Putamen (tissue), 1 donor: ENCODE measurements at places on chromosomes 16 and 17.
A peak's percentile ranks its signal among the peaks of the same experiment; 100 is the strongest.

GRCh38 chr16:3089717-3090592 is 9.1 kb downstream of the ZSCAN10 start:
- DNase-seq, result no peak

DNA sequence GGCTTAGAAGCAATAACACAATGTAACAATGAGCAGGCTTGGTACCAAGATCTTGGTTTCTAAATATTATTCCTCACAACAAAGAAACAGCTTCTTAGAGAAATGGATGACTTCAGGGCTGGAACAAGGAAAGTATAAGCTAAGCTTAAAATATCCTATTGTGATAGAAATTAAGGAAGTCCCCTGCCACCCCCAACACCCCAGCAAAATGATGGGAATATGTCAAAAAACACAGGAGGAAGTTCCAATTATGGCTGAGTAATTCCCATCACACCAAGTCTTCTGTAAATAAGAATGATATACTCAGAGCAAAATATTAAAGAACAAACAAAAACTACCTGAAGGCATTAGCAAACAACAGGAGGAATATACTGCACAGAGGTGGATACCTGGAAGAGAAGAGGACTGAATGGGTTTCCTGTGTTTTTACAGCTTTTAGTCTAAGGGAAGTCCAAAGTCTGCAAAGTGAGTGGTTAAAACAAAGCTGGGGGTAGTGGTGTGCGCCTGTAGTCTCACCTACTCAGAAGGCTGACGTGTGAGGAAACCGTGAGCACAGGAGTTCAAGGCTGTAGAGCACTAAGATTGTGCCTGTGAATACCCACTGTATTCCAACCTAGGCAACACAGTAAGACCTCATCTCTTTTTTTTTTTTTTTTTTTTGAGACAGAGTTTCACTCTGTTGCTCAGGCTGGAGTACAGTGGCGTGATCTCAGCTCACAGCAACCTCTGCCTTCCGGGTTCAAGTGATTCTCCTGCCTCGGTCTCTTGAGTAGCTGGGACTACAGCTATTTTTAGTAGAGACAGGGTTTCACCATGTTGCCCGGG is 17.1 kb upstream of the ATP6V0A1 start:
- no peak for DNase-seq

DNA sequence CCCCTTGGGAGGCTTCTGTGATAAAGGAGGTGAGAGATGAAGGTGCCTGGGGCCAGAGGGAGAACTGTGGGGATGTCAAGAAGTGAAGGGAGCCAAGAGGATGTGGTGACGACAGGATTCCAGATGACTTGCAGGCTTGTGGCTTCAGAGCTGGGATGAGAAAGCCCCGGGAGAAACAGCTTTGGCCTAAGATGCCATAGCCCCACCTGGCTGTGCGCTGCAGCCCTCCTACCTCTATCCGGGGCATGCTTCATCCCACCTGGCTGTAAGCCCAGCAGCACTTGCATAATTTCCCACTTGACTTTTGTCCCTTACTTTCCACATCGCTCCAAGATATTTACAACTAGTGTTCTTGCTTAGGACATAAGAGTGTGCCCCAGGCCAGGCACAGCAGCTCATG is 29.3 kb downstream of the GINS3 start:
- DNase-seq, result no peak

DNA sequence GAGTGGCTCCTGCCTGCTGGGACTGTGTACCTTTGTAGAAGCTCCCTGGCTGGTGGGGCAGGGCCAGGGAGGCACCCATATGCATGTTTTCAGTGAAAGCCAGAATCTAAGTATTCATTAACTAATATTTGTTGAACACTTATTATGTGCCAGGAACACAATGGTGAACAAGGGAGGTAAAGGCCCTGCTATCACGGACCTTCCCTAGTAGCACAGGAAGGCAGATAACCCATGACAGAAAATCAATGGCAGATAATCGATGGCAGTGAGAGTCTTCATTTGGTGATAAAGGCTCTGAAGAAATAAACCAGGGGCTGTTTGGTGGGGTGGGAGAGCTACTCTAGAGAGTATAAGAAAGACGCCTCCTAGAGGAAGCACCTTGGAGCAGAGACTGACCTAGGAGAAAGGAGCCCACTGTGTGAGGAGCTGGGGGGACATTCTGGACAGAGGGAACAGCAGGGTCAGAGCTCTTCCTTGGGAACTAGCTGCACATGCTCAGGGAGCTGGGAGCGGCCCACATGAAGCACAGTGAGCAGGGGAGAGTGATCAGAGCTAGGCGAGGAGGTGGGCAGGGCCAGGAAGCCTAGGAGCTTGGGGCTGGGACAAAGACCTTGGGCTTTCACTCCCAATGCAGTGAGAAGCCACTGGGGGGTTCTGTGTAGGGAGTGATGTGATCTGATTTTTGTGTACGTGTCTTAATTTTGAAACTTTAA is 78.5 kb downstream of the SPECC1 start:
- DNase-seq, result no peak

DNA sequence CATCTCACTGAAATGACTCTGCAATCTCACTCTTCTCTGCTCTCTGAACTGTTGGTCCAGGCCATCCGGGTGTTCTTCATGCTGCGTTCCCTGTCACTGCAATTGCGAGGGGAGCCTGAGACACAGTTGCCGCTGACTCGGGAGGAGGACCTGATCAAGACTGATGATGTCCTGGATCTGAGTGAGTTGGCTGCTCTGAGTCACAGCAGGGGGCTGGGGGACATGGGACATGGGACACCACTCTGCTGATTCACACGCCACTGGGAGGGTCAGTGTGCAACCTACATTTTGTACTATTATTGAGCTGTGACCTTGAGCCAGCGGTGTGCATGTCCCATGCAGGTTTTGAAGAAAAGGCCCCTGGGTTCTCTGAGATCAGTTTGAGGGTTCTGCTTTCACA is 116.5 kb downstream of the CLEC16A start:
- no peak for DNase-seq

GRCh38 chr17:7354262-7354843 is 603 bp upstream of the TMEM95 start:
- DNase-seq, result peak; percentile 16

DNA sequence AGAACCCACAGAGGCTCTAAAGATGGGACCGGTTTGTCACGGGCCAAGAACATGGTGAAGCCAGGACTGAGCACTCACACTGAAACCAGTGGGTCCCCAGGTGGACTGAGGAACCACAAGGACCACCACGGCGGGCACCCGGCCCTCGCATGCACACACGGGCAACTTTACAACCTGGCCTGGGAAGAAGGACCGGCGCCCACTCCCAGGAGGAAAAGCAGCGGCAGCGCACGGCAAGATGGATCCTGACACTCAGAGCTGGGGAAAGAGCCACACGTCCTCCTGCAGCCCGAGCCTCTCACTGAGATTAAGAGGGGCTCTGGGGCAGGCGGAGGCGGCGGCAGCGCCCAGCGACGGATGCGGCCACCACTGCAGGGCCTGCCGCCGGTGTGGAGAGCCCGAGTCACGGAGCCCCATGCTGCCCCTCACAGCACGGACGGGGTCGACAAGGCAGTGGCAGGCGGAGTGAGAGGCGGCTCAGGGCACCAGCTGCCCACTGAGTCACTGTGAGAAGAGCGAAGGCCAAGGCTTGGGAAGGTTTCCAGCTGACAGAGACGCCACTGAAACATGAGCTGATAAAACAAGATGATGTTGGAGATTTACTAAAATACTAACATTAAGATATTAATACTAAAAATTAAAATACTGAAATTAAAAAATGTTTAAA is 118.3 kb downstream of the ANKRD11 start:
- no peak for DNase-seq

- DNase-seq, result no peak
These were observed 2.5 kb downstream of the TLCD3B start for GRCh38 chr16:30028438-30029076.

DNA sequence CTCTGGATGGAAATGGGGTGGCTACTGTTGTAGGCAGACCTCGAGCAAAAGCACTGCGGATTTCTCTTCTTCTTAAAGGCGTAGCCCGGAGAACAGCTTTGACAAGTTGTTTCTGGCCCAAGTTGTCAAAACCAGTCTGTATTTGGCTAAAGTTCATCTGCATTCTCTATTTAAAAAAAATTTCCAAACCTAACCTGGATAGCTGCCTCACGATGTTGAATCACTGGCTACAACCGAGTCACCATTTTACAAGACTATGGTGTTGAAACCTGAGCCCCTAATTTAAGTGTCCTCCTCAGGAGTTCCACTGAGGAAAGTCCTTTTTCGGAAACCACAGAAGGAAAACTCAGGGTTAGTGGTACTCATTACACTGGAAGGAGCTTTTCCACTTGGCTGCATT is 1.5 kb downstream of the SLC16A6 start:
- no peak for DNase-seq

DNA sequence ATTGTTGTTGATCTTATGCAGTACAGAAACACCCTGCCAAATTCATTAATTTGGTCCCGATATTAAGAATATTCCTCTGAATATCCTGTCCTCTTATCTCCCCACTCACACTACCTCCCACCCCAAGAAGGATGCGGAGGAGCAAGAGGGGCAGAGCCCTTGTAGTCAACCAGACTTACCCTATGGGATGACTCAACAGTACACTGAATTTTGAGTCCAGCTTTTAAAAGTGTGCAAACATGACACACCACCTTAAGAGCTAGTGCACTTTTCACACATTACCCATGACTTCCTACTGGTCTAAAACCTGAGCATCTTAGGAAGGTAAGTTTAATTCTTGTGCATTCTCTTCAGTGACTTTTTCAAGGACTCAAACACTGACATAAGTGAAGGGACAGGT is 9.5 kb downstream of the USP22 start:
- DNase-seq, result no peak

DNA sequence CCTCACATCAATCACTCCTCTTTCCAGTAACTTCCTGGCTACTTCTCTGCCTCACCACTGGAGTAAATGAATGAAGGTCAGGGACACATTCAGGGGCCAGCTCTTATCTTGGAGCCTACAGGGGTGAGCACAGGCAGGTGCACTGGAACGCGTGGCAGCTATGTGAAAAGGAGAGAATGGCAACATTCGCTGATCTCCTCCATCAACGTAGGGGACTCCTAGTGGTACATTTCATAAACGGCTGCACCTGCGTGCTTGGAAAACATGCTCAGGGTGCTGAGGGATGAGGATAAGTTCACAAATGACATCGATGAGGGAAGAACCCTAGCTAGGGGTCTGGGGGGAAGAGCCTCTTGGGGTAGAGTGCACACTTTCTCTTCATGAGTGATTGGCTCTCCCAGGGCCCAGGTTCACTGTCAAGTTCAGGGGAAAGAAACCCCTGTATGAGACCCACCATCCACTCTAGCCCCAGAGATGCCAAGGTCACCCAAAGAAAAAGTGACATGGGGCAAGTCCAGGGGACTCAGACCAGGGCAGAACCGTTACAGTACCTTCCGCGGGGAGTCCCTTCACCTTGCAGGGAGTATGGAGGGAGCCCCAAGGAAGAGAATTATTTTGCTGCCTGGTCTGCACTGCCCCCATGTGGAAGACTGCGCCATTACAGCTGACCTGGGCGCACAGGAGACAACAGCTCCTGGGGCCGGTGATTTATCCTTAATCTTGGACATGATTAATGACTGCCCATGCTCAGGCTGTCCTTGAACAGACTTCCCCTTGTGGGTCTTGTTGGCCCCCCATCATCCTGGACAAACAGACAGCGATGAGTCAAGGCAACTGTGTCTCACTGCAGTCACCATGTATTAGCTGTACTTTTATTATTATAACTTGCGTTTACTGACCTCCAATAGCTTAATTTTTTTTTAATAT is 30.1 kb downstream of the VAC14 start:
- no peak for DNase-seq

DNA sequence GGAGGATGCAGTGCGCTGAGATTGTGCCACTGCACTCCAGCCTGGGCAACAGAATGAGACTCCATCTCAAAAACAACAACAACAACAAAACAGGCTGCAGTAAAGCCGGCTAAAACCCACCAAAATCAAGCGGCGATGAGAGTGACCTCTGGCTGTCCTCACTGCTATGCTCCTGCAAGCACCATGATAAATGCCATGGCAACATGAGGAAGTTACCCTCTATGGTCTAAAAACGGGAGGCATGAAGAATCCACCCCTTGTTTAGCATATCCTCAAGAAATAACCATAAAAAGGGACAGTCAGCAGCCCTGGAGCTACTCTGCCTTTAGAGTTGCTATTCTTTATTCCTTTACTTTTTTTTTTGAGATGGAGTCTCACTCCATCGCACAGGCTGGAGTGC is 8.4 kb upstream of the LGALS3BP start:
- no peak for DNase-seq

DNA sequence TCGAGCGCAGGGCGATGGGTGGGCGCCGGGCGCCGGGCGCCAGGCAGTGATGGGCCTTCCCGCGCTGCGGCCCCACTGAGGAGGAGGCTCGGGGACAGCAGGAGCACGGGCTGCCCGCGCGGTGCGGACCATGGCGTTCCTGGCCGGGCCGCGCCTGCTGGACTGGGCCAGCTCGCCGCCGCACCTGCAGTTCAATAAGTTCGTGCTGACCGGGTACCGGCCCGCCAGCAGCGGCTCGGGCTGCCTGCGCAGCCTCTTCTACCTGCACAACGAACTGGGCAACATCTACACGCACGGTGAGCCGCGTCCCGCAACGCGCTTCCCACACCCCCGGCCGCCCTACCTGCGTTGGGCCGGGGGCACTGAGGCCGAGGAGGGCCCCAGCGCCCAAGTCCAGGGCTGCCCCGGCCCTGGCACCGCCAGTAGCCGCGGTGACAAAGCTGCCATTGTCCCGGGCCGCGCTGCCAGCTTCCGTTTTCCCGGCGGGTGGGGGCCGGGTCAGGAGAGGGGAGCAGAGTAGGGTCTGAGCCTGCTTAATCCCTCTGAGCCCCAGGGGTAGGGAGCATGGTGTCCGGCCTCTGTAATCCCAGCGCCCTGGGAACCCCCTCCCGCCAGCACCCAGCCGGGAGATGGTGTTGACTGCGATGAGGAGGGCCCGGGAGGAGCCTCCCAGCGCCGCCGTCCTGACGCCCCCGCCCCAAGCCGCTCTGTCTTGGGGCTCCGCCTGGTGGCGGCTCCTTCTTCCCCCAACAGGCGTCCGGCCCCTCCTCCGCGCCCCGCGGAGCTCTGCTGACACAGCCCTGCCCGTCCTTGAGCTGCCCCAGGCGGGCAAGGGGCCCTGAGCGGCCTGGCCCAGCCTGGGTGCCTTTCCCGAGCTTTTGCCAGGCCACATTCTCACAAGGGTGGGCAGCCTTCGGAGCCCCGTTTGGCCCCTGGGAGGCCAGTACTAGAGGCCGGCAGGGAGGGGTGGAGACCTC is 685 bp downstream of the PAQR4 start:
- DNase-seq, result peak; percentile 73

- no peak for DNase-seq
These were observed 233.2 kb downstream of the PRKCA start for GRCh38 chr17:66535611-66536010.

- DNase-seq, result no peak
These were observed 57.7 kb downstream of the TBC1D16 start for GRCh38 chr17:79977708-79978547.

- no peak for DNase-seq
These were observed 36.6 kb downstream of the BCO1 start for GRCh38 chr16:81275064-81275532.
